ENCODE measurements at places on chromosomes 12 and 14. TPM values are rescaled to one million over a fixed set of nuclear protein-coding genes. Genes with fewer than 3 reads are reported as not detected.

DNA sequence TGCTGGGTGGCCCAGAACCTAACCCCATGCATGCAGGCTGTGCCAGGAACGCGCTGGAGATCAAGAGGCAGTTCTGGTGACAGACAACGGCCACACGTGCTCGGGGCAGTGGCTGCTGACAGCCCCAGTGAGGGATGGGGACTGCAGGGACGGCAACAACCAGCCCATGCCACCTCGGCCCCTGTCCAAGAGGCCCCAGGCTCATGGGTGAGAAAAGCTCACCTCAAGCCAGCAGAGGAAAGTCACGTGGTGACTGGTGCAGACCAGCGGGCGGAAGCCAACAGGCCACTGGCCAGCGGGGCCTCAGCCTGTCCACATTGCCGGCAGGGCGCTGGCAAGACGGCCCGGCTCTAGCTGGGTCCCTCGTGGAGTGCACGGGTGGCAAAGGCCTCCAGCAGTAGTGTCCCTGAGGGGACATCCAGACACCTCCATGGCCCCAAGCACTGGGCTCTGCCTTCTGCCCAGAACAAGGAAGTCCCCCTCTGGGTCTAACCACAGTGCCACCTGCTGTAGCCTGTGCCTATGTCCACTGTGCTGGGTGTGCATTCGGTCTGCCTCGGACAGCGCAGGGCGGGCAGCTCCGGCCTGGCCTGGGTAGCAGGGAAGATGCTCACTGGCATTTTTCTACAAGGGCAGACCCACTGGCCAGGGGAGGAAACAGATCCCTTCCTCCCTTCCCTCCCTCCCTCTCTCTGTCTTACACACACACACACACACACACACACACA is 134.1 kb downstream of the NCOR2 start:
- no peak for DNase-seq

DNA sequence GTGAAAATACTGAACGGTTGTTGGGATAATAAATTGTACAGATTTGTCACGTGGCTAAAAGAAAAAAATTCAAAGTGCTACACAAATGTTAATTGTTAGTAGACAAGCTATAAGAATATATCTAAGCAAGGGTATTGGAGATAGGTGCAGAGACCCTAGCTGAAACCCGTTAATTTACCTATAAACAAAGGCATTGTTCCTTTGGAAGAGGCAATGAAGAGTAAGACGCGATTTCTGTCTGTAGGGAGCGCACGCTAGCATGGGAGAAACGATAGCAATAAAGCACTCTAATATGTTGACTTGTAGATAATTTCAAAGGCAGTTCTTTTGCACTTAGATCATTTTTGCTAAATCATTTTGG is 565 bp downstream of the CCDC77 start:
- DNase-seq = no peak

Gene SLC17A8
- total RNA-seq = not detected

Gene PKP2
- total RNA-seq = 0.24 TPM

Gene SPTSSA
- total RNA-seq = 6.2 TPM

All from activated T-cell treated with anti-CD3 and anti-CD28 coated beads, Interleukin-2, amount 50 U/mL, for 4 hours (primary cell).